NCI-H774 (cell line): ENCODE measurements at places on chromosomes 5 and 9.

- no peak for DNase-seq
These were observed 106.2 kb downstream of the MAP1B start for GRCh38 chr5:72213482-72213881.

- DNase-seq: peak; percentile 15
These were observed 651.4 kb downstream of the RAB3C start for GRCh38 chr5:59234236-59234635.

- no peak for DNase-seq
These were observed 59.8 kb upstream of the GOLPH3 start for GRCh38 chr5:32233696-32234447.

DNA sequence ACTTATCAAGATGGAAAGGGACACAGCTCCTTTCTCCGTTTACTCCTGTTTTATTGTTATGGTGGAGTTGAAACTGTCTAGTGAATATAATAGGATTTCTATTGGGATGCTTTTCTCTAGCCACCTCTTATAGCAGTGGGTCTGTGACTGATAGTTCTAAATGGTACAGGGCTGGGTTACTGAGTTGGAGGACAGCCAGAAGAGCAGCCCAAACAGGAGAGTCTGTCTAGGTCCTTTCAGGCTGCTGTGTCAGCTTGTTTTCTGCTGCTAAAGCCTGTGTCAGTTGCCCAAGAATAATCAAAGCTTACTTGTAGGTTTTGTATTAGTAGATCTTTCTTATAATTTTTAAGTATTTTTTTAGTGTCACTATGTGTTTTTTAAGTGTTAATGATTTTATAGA lies 356.0 kb upstream of the SEMA6A start:
- DNase-seq: no peak

DNA sequence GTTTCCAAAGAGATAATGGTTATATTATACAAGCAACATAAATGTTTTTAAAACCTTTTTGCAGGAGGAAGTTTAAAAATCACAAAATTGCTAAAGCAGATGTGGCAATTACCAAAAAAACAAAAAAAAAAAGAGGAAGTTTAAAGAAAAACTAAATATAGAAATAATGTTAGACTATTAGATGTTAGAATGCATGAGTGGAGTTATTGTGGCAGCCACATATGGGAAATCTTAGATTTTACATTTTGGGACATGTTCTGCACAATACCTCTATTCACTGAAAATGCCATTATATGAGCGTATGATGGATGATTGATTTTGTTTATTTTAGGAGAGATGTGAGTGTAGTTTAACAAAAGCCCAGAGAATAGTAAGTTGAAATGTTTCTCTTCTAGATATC lies 31.2 kb upstream of the DTWD2 start:
- DNase-seq: no peak

DNA sequence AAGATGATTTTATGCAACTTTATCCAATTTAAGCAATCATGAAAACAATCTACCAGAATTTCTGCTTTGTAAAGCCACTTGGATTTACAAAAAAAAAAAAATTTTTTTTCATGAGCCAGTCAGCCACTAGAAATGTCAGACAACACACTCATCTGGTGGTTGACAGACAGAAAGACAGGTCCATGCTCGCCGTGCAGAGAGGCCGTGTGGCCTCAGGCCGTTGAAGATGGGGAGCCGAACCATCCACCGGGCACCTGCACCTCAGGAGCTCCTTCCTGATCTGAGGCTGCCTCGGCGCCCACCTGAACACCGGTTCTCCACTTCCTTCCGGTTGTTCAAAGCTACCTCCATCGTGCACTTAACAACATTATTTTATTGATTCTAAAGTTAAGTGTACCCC lies 138.0 kb upstream of the IRX4 start:
- DNase-seq: no peak

DNA sequence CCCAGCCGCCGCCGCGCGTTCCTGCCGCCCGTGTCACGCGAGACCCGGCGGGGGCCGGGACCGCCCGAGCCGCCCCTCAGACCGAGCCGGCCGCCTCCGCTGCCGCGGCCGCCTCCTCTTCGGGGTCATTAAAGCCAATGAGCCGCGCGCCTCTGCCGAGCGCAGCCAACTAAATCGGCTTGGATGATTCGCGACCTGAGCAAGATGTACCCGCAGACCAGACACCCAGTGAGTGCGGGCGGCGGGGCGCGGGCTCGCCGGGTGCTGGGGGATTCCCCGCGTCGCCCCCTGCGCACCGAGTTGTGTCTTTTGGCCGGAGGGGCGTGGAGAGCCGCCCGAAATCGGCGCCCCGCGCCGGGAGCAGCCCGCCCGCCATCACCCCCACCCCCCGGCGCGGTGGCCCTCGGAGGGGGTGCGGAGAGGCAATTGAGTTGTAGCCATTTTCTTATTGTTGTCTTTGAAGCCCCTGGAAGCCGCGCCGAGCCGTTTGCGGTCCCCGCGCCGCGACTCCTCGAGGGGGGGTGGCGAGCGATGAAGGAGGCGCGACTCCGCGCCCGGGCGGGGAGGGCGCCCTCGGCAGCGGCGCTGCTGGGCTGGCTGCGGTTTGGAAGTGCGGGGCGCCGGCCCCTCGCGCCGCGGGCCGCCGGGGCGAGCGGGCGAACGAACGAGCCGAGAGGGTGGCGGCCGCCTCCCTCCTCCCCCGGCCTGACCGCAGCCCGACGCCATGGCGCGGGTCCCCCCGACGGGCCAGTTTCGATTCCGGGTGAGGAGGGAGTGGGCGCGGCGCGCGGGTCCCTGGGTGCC lies 1.0 kb downstream of the TLE4 start:
- DNase-seq: no peak

DNA sequence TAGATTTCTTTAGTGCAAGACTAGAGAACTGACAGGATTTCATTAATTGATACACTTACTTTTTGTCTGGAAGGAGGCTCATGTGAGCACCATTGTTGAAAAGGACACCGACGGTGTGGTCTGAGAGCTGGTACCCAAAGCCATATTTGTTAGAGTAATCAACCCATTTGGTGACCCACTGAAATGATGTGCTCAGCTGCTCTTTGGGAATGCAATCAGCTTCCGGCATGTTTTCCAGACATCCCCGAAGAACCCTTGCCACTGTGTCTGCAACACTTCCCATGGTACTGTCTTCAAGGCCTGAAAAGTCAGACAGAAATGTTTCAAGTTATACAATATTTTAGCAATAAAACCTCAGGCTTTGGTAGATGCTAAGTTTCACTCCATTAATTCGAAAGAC lies 4.4 kb downstream of the PLK2 start:
- DNase-seq: no peak

DNA sequence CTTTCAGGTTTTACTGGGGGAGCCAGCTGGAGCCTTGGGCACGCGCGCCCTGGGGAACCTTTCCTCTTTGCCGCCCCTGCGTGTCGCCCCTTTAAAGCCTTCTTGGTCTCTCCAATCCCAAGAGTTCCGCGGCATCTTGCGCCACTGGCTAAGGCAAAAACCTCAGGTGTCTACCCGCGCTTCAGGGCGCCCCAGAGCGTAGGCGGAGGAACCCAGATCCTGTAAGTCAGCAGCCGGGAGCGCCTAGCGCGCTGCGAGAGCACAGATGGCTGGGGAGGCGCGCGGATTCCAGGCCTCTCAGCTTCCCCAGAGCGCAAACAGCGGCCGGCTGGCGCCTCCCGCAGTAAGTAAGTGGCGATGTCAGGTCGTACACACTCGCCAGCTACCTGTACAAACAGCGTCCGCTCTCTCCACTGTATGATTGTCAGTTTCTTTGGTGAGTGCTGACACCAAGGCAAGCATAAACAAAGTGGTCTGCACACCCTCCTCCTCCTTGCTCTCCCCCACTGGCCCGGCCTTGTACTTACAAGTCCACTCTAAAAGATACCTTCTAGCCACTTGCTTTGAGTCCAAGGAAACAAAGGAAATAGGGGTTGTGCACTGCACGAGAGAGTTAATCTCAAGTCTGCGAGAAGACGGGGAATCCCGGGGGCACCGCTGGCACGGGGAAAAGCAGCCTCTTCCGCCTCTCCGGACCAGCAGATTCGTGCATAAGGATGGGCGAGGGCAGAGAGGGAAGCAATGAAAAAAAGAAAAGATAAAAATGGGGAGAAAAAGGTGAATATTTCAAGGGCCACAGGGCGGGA lies 2.9 kb downstream of the HTR1A start:
- DNase-seq: peak; percentile 47

DNA sequence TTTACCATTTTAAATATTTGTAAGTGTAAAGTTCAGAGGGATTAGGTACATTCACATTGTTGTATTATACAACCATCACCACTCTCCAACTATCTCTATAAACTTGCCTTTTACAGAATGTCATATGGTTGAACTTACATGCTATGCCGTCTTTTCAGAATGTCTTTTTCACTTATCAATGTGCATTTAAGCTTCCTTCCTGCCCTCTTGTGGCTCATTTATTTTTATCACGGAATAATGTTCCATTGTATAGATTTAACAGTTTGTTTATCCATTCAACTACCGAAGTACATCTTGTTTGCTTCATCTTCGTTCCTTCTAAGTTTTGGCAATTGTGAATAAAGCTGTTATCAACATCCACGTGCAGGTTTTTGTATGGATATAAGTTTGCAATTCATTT lies 133.3 kb upstream of the C6 start:
- no peak for DNase-seq
